ENCODE measurements at places on chromosomes 16 and 17.

- no peak for DNase-seq
Observed at GRCh38 chr17:73498176-73498575, 146.1 kb downstream of the SDK2 start.

- no peak for DNase-seq
Observed at GRCh38 chr17:83075270-83075880, 4.0 kb upstream of the METRNL start.

DNA sequence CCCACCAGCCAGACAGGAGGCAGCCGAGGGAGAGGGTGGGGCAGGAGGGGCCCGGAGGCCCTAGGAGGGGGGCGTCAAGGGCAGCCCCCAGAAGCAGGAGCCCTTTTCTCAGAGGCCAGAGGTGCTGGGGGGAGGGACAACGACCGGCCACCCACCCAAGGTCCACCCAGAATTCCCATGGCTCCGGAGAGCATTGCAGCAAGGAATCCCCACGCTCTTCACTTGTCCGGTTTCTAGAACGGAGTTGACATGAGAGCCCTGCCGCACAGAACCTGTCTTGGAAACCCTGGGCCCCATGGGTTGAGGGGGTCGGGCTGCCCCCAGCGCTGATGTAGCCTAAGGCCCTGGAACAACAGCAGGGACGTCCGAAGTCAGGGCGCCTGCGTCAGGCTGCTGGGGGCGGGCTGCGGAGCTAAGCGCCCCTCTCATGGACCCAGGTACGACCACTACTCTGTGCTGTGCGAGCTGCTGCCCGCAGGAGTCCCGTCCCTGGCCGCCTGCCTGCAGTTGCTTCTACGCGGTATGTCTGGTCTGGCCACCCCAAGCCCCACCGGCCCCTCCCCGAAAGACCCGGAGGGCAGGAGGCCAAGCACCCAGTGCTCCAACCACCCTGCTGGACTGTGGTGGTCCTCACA is 11.2 kb downstream of the CYBC1 start:
- DNase-seq: no peak

- no peak for DNase-seq
Observed at GRCh38 chr17:63775420-63775819, 1.4 kb downstream of the DDX42 start.

- DNase-seq: no peak
Observed at GRCh38 chr17:50262001-50262794, 12.1 kb upstream of the TMEM92 start.

GRCh38 chr17:46962374-46962790 is 16.7 kb downstream of the RPRML start:
- DNase-seq: no peak

- no peak for DNase-seq
Observed at GRCh38 chr16:56190677-56191155, 573 bp upstream of the GNAO1 start.

GRCh38 chr17:21287703-21288449 is 3.4 kb downstream of the MAP2K3 start:
- peak; percentile 96 for DNase-seq

- DNase-seq: no peak
Observed at GRCh38 chr17:6408735-6409134, 26.2 kb downstream of the AIPL1 start.

DNA sequence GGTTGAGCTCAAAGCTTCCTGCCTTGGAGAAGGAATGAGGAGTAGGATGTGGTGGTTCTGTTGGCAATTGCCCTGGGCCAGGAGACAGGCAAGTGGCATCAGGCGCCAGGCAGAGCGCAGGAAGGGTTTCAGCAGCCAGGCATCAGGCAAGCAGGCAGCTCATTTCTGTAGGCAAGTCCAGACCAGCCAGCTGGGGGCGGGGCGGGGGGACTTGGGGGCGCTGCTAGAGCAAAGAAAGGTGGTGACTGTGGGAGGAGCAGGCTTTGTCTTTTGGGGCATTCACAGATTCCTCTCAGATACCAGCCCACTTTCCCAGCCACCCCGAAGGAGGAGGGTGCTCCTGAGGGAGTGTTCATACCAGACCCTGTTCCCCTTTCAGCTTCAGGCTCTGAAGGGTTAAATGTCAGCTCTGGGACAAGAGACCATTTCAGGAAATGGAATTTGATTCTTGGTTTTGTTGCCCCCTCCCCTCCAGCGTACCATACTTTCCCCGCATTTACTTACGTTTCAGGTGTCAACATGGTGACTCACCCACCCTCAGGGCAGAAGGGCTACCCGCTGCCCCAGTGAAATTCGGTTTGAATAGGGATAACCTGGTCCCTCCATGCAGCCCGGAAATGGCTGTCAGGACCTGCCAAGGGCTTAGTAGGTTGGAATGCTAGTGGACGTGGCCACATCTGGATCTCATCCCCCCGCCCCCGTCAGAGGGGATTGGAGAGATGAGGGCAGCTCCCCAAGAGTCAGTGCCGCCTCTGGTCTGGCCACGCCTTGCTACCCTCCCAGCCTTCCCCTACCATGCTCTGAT is 13.2 kb downstream of the NGFR start:
- no peak for DNase-seq

GRCh38 chr17:38544175-38544838 is 61.4 kb downstream of the SRCIN1 start:
- no peak for DNase-seq

- no peak for DNase-seq
Observed at GRCh38 chr17:37774504-37774903, 29.6 kb upstream of the HNF1B start.

- DNase-seq: no peak
Observed at GRCh38 chr17:30393491-30393890, 14.8 kb downstream of the CPD start.

DNA sequence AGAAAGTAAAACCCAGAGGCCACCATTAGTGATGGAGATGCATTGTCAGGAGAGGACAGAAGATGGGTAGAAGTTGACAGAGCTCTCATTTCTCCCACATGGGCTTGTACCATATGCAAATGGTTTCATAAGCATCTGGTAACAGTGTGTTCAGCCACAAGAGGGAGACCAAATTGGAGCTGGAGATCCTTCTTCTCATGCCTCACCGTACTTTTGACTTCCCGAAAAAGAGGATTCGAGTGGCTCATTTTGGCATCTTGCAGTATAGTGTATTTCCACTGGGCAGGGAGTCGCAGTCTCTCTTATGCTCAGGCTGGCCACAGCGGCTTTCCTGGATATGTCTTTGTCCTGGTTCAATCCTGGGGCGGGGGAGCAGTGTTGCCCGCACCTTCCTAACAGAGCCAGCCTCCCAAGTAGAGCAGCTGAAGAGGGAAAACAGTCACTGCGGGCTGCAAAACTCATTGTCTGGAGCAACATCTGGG is 23.8 kb downstream of the TBC1D3B start:
- DNase-seq: no peak

- no peak for DNase-seq
Observed at GRCh38 chr16:85363881-85364280, 249.2 kb upstream of the GSE1 start.

GRCh38 chr16:71501547-71501946 is 12.4 kb upstream of the ZNF19 start:
- DNase-seq: no peak

- no peak for DNase-seq
Observed at GRCh38 chr17:263271-263670, 81.8 kb upstream of the DOC2B start.

DNA sequence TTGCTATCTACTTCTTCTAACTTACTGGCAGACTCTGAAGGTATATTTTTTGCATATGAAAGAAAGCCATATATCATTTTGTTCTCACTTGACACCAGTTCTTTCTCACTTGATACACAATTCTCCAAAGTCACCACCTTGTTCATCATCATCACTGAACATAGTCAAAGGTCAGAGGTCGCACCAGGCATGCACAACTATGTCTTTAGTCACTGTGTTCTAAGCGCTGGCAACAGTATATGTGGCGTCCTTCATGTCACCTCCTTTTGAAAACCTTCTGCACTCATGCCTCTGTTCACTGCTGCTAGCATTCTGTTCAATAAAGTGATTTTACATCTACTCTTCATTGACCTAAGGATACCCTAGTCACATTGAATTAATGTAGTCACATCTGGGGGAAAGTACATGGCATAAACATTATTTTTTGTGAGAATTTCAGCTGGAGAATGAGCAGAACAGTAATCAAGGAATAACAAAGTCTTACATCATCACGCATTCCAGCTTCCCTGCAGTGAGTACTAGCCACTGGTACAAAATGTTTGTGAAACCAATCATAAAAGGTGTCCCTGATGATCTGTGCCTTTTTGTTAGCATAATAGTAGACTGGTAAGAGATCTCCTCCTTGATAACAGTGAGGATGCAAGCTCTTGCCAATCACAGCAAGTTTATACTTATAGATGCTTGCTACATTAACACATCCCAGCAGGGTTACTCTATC is 20.5 kb upstream of the TBX4 start:
- no peak for DNase-seq

DNA sequence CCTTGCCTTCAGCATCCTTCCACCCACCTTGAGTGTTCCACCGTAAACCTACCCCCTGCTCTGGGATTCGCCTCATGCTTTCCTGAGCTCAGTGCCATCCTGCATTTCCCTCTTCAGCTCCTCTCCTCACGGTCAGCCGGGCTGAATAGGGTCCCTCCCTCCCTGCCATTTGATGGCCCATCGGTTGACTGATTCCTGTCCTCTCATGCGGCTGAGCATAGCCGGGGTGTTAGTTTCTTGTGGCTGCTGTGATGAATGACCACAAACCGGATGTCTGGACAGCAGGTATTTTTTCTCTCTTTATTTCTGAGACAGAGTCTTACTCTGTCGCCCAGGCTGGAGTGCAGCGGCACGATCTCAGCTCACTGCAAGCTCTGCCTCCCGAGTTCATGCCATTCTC is 44.1 kb upstream of the MGAT5B start:
- no peak for DNase-seq

GRCh38 chr16:13944816-13945215 is 24.9 kb downstream of the ERCC4 start:
- DNase-seq: no peak

GRCh38 chr16:10761373-10761772 is 17.7 kb downstream of the NUBP1 start:
- DNase-seq: no peak

DNA sequence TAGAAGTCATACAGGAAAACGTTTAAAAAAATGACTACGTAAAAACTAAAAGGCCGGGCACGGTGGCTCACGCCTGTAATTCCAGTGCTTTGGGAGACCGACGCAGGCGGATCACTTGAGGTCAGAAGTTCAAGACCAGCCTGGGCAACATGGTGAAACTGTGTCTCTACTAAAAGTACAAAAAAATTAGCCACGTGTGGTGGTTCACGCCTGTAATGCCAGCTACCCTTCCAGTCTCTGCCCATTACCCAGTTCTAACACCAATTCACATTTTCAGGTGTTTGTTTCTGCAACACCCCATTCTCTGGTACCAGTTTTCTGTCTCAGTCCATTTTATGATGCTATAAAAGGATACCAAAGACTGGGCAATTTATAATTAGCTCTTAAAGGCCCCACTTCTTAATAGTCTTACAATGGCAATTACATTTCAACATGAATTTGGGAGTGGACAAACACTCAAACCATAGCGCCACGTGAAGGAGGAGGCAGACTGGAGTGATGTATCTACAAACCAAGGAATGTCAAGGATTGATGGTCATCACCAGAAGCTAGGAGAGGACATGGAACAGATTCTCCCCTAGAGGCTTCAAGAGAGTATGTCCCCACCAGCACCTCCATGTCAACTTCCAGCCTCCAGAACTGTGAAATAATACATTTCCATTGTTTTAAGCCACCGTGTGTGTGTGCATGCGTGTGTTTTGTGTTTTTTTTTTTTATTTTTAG is 791 bp upstream of the C17orf75 start:
- DNase-seq: no peak

DNA sequence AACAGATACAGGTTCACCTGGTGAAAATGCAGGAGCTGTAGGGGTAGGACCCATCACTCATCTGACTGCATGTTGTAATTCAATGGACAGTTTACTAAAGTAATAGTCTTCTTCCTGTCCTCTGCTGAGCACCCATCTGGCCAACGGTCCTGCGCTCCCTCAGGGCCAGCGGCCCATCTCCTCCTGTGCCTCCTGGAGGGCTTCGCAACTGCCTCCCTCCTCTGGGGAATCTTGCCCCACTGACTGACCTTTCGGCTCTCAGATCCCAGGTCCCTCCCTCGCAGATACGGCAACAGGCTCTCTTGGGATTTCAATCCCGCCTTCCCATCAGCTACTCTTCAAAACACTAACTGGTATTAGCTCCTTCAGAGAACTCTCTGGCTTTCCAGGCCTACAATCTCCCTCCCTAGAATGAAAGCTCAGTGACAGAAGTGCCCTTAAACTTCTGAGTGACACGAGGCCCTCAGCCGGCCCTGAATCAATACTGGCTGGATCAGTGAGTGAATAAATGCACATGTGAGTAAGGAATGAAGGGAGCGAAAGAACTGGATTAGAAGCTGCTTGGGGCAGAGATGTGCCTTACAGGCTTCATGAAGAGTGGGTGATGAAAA is 1.3 kb downstream of the PEMT start:
- no peak for DNase-seq

DNA sequence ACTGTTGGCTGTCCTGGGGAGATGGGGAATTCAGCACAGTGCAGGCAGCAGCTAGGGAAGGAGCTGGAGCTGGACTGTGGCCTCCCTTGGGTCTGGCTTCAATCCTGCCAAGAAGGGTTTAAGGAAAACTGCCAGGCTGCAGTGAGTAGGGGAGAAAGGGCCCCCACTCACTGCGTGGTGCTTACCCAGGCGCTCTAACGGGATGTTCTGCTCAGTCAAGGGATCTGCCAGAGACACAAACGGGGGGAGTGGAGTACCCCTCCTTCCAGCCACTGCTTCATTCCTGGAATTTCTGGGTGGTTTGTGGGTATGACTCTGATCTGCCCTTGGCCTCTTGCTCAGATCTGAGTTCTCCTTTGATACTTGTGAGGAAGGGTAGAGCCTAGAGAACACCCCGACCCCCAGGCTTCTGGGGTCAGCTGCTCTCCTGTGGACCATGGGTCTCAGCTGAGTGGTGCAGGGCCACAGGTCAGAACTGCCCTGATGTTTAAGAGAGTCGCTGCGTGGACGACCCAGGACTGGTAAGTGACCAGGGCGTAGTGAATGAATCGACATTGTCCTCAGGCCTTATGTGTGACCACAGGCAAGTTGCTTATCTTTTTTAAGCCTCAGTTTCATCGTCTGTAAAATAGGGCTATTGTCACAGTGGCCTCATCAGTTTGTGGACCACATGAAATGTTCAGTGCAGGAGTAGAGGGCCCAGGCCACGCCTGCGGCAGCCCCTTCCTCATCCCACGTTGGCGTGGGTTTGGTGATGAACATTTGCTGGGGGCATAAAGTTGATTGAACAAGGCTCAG is 9.6 kb downstream of the CRISPLD2 start:
- DNase-seq: no peak

DNA sequence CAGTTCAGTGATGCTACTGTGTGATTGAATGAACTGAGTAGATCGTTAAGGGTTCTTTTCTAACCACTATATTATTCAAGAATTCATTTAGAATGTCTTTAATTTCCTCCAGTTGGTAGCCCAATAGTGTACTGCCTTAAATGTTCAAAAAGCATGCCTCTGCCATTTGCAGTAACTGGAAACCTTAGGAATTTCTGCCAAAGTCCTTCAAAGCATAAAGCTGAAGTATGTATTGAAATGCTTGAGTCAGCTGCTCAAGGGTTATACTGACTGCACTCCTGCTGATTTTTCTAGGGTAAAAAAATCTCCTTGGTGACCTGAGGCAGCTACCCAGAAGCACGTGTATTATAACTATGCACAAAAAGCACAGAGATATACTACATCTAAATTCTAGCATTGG is 56.5 kb downstream of the SNTB2 start:
- no peak for DNase-seq

Measured in stimulated activated CD8-positive, alpha-beta memory T cell treated with anti-CD3 and anti-CD28 coated beads, Interleukin-12 subunit alpha, Interleukin-12 subunit beta, amount 100 ng/mL, for 1 hour (primary cell).